ENCODE measurements at places on chromosomes 13 and 19.

DNA sequence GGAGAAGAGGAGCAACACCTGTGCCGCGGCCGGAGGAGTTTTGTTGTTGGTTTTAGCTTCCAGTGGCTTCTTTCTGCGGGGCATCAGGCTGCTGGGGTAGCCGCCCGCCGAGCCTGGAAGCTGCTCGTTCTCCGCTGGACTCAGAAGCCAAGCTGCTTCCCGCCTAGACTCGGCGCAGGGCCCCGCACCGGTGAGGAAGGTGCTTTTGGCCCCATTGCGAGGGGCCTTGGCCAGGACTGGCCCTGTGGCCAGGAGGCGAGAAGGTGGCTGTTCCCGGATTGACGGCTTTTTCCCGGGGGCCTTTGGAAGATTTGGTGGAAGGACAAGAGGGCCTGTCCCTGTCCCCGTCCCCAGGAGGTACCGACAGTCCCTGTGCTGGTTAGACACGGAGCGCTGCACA lies 28.8 kb downstream of the CERS1 start:
- no peak for DNase-seq

- peak; percentile 100 for DNase-seq
Observed at GRCh38 chr19:54190503-54191010, 551 bp upstream of the TSEN34 start.

GRCh38 chr13:26589754-26590153 lies 32.3 kb downstream of the WASF3 start:
- DNase-seq = no peak

DNA sequence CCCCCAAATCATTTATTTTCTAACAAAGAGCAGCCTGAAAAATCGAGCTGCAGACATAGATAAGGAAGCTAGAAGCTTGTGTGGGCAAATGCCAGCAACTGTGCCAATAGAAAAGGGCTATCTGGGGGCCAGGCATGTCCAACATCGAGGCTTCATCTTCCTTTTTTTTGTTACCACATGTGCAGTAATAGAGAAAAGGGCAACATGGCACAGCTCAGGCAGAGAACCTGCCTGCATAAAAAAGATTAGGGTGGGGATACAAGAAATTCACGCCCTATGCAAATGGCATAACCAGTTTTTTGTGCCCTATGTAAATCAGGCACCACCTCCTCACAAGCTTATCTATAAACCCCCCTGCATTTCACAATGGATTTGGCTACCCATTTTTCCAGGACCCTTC lies 60.4 kb upstream of the ABCC4 start:
- peak; percentile 95 for DNase-seq

GRCh38 chr19:18233224-18233825 lies 7.1 kb upstream of the PDE4C start:
- peak; percentile 84 for DNase-seq

DNA sequence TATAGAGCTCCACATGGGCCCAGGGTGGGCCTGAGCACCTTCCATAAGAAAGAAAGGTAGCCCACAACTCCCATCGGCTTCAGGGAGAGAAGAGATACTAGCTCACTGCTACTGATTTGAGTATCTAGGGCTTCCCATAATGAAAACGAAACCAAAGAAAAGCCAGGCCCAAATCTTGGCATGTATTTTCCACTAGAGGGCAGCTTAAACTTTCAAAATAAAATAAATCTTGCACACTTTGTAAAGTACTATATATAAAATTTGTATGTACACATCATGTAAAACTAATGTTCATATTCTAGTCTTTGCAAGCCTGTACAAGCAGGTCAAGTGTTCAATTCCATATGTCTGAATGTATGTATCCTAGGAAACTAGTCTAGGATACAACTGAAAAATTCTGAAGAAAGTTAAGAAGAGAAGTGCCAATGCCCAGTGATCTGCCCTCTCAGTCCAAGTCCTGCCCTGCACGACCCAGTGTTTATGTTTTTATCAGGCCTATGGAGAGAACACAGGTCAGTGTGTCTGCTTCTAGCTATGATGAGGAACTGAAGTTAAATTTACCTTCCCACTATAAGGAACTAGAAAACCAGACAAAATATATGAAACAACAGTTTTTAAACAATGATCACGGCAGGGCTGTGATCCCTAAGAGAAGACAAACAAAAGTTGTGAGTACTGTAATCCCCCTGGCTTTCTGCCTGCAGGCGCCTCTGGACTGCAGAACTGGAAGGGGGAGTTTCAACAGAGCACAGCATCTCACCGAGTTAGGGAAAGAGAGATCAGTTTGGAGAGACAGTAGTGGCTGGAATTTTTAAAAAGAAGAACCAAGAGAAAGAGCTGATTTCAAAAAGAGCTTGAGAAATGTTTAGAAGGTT lies 475.7 kb downstream of the UQCRFS1 start:
- DNase-seq = peak; percentile 53

DNA sequence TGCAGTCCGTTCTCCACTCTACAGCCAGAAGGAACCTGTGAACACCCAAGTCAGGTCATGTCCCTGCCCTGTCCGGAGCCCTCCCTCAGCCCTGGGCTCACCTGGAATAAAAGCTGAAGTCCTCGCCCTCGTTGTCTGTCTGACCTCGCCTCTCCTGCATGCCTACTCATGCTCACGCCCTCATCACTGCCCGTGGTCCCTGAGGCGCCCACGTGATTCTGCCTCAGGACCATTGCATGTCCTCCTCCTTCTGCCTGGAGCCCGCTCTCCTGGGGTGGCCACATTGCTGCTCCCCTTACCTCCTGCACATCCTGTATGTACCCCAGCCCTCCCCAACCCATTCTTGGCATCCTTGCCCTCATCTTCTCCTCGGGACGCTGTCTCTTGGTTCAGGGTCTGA lies 42.2 kb downstream of the BICRA start:
- no peak for DNase-seq

- DNase-seq = no peak
Observed at GRCh38 chr13:42125046-42125445, 76.6 kb downstream of the DGKH start.

- no peak for DNase-seq
Observed at GRCh38 chr19:43564800-43565199, 10.5 kb downstream of the XRCC1 start.

GRCh38 chr19:41206456-41206855 lies 12.6 kb upstream of the AXL start:
- DNase-seq = no peak

DNA sequence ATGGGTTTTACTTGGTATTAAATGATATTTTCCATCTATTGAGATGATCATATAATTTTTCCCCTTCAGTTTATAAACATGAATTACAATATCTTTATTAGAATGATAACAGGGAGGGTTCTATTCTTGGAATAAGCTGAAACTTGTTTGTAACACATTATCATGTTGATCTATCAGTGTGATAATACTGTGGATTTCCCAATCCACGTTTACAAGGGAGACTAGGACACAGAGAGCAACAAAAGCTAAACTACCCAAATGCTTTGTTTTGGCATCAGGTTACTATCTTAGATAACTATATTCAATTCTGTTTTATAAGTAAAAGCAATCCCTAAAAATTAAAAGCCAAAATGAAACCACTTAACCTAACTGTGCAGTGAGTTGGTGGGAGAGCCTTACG lies 92.5 kb downstream of the TUBGCP3 start:
- peak; percentile 13 for DNase-seq

GRCh38 chr13:48678316-48678715 lies 24.6 kb downstream of the CYSLTR2 start:
- DNase-seq = no peak

DNA sequence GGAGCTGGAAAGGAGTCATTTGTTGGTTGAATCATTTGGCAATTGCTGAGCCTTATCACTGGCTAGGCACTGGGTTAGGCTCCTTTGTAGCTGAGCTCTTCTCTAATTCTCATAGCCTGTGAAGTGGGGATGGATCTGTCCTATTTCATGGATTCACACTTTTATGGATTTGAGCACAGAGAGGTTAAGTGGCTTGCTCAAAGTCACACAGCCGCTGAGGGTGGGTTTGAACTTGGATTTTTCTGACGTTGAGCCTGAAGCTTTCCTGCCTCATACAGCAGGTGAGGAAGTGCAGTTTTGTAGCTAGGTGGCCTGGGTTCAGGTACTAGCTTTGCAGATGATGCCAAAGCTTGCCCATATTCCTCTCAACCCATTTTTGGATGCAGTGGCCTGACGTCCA lies 19.4 kb downstream of the CYP4F22 start:
- DNase-seq = no peak

GRCh38 chr19:39112338-39112890 lies 13.2 kb upstream of the PAK4 start:
- no peak for DNase-seq

DNA sequence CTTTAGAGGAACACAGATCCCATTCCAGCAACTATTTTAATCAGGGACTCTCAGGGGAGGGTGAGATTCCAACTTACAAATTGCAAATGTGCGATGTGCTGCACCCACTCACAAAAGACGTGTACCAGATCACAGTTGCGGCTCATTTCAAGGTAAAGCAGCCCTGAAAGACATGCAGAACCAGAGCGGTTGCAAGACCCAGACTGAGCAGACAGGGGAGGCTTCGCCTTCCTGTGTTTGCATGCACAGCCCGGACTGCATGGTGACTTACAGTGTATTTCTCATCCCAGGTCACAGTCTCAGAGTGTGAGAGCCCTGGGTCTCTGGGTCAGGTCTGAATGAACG lies 84.6 kb downstream of the ATP11A start:
- no peak for DNase-seq

DNA sequence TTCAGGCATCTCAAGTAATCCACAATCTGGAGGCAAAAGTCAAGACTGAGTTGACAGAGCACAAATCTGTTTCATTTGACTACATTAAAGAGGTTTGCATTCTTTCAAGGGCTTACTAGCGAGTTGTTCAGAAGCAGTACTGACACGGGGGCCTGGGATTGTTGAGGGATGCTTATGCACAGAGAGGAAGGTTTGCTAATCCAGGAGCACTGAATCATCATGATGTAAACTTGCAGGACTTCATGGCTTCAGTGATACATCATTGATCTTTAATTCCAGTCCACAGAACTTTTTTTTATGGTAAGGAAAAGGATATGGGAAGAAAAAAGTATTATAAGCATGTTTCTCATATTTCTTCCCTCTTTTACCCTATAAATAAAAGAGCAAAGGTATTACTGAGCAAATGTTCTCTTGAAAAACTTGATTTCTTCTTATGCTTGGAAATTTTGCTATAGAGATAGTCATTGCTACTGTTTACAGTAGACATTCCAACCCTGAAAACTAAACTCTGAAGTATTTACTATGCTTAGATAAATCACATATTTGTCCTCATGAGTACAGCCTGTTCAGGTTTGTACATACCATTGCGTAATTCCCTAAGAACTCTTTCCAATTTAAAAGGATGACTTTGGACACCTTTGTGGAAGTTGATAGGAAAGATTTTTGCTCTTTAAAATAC lies 65.8 kb upstream of the KPNA3 start:
- DNase-seq = no peak

DNA sequence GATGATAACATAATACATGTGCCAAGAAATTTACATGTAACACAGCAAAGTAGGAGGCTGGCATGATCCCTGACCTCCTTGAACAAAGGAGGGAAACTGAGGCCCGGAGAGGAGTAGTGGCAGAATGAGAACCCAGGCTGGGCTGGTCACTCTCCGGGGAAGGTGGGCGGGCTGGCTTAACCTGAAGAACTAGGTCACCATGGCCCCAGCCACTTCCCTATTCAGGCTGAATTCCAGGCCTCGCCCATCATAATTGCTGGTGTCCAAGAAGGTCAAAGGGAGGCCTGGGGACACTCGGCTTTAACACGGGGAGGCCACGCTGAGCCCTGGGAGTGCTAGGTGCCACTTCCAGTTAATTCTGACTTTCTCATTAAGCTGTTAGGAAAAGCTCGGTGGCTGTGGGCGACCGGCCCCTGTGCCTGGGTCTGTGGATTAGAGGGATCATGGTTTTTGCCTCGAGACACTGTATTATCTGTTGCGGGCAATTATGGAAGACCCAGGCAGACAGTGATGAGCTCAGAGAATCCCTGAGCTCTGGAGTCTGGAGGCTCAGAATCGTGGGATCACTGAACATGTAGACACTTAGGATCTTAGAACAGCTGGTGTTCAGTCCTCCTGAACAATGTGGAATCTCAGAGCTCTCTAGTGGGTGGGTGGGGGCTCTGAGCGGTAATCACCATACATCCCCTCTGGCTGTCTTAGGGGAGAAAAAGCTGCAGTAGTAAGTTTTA lies 5.0 kb upstream of the TINCR start:
- no peak for DNase-seq

- DNase-seq = no peak
Observed at GRCh38 chr13:101272886-101273285, 143.4 kb downstream of the NALCN start.

GRCh38 chr13:32023698-32024097 lies 7.9 kb upstream of the FRY start:
- peak; percentile 60 for DNase-seq

DNA sequence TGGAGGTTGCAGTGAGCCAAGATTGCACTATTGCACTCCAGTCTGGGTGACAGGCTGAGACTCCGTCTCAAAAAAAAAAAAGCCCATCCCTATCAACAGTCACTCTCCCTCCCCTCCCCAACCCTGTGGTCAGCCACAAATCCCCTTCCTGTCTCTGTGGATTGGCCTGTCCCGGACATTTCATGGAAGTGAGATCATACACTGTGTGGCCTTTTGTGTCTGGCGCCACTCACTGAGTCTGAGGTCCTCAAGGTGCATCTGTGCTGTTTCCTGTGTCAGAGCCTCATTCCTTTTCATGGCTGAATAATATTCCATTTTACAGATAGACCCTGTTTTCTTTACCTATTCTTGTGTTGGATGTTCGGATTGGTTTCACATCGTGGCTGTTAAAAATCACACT lies 149.5 kb downstream of the PTPRS start:
- DNase-seq = no peak

- no peak for DNase-seq
Observed at GRCh38 chr19:11404588-11405222, 14.4 kb downstream of the RGL3 start.

DNA sequence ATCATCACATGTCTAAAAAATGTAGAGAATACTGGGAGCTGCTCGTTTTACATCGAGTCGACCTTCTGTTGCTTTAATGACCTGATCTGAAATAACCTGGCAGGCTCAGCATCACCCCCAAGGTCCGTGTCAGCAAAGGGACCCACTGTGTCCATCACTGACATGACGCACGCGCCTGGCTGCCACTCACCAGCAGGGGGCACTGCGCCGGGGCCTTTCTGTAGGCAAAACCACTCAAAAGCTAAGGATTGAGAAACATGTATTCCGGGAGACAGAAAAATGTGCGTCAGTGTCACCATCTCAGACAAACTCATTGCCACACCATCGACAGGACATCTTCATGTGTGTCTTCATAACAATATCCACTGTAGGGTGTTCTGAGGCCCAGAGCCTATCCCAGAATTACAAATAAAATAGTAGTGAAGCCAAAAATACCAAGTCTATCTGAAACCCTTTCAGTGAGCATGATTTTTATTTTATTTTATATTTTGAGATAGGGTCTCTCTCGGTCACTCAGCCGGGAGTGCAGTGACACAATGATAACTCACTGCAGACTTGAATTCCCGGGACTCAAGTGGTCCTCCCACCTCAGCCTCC lies 130.3 kb upstream of the LSM14A start:
- peak; percentile 74 for DNase-seq
